ENCODE measurements at places on chromosomes 16 and 17. TPM values are rescaled to one million over a fixed set of nuclear protein-coding genes. Genes with fewer than 3 reads are reported as not detected.
A peak's percentile ranks its signal among the peaks of the same experiment; 100 is the strongest.

TMC8 gene
- 3.8 TPM for total RNA-seq

METTL23 gene
- 25.7 TPM for total RNA-seq

ACSM2A gene
- total RNA-seq: not detected

RNF222 gene
- total RNA-seq: not detected

SOX9 gene
- total RNA-seq: 16.3 TPM

SOX8 gene
- 3.0 TPM for total RNA-seq

GRCh38 chr17:41781404-41782110, 5.0 kb downstream of the JUP start:
- peak; percentile 38 for DNase-seq

KRTAP17-1 gene
- total RNA-seq: not detected

- no peak for DNase-seq
Observed at GRCh38 chr16:58339452-58339981, 44.7 kb upstream of the PRSS54 start.

- DNase-seq: no peak
Observed at GRCh38 chr16:13630374-13630773, 289.6 kb upstream of the ERCC4 start.

- DNase-seq: no peak
Observed at GRCh38 chr17:50175035-50175807, 9.4 kb downstream of the SGCA start.

All from left cardiac atrium (tissue), 4 donors.